ENCODE measurements at places on chromosomes 3 and 15.

DNA sequence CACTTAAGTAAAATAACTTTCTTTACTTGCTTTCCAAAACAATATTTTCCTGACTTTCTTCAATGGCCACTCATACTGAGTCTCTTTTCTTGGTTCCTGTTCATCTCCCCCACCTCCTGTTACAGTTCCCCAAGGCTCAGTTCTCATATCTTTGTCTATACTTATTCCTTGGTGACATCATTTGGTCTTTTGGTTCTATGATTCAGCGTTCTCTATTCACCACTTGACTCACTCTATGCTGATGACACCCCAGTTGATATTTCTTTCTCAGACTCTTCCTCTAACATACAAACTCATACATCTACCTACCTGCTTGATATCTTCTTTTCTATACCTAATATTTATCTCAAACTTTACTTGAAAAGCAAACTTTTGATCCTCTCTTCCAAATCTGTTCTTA lies 85.0 kb upstream of the P3H2 start:
- no peak for DNase-seq

- DNase-seq, result peak; percentile 52
Observed at GRCh38 chr15:31440754-31441311, 114.2 kb downstream of the KLF13 start.

- no peak for DNase-seq
Observed at GRCh38 chr3:170058127-170058526, 20.3 kb downstream of the GPR160 start.

GRCh38 chr3:171283183-171283847 lies 176.9 kb downstream of the TNIK start:
- peak; percentile 25 for DNase-seq

- no peak for DNase-seq
Observed at GRCh38 chr3:181692311-181693145, 19.2 kb upstream of the SOX2 start.

- no peak for DNase-seq
Observed at GRCh38 chr3:4981665-4982494, 2.6 kb downstream of the BHLHE40 start.

GRCh38 chr3:170278627-170279026 lies 56.4 kb downstream of the PRKCI start:
- DNase-seq, result no peak

GRCh38 chr3:171833789-171834460 lies 9.2 kb upstream of the TMEM212 start:
- DNase-seq, result no peak

DNA sequence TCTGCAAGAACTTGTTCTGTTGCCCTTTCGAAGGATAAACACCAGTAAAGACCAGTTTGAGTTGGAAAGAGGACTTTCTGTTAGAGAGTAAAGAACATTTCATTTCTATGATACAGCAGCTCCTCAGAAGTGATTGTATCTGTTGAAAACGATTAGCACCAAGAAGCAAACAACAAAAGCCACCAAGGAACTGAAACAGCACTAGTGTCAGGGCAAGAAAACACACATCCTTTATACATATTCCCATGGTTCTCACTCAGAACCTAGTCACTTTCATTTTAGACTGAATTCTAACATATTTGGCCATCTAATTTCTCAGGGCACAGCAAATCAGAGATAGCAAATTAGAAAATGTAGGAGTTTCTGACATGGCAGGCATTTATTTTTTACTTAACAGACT lies 116.1 kb downstream of the ATP1B3 start:
- no peak for DNase-seq

GRCh38 chr15:68352401-68353062 lies 75.0 kb downstream of the FEM1B start:
- no peak for DNase-seq

DNA sequence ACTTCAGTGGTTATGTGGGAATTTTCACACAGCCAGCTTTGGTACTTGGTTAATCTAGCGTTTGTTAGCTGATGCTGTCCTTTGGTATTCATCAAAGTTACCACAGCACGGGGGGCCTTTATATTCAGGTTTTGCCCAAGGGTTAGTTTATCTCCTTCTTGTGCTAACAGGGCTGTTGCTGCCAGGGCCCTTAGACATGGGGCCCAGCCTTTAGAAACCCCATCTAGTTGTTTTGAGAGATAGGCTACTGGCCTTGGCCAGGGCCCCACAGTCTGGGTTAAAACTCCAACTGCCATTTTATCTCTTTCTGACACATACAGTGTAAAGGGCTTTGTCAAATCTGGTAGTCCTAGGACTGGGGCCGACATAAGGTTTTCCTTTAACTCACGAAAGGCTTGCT lies 7.5 kb upstream of the DNAAF4 start:
- no peak for DNase-seq

DNA sequence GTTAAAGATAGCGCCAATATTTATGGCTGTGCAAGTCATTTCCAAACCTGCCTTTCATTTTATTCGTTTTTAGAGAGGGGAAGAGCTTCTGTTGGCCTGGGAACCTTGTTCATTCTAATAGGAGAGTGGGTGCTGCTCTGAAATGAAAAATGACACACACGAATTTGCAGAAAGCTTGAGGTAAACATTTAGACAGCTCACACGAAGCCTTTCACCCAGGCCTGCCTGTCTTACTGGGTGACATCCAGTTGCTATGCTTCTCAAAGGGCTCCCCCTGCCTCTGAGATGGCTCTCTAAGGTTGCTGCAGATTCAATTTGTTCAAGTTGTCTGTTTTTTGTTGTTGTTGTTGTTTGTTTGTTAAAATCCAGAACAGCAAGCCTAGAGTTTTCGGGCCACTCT lies 18.2 kb downstream of the PEX5L start:
- no peak for DNase-seq

- peak; percentile 54 for DNase-seq
Observed at GRCh38 chr15:97745481-97746071, 214.9 kb upstream of the ARRDC4 start.

DNA sequence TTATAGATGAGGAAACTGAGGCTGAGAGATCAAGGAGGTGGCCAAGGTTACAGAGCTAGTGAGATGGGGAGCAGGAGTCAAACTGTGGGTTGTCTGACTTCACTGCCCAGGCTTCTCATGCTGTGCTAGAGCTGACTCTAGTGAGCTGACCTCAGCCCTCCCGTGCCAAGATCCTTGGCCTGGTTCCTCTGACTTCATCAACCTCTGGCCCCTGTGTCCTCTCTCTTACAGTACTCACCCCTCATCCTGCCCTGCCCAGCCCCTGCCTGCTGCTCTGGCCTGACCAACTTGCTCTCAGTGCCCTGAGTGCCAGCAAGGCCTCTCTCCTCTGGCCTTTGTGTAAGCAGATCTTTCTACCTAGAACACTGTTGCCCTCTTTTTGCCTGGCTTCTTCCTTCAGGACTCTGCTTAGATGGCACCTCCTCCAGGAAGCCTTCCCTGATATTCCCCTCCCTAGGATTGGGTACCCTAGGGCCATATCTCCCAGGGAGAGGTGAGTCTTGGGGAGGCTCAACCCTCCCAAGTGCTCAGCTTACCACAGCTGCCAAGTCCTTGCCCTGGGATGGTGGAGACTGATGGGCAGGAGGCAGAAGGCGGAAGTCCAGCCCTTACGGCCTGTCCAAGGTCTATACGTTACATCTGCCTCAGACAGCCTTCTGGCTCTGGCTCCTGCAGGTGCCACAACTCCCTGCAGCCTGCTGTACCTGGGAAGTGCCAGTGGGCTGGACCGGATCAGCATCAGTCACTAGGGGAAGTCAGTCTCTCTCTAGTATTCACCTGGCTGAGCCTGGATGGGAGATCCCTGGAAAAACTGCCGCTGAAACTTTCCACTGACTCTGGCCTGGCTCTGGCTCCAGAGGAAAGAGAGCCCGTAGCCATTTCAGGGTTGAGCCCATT lies 36.3 kb upstream of the FAM107A start:
- DNase-seq, result no peak

DNA sequence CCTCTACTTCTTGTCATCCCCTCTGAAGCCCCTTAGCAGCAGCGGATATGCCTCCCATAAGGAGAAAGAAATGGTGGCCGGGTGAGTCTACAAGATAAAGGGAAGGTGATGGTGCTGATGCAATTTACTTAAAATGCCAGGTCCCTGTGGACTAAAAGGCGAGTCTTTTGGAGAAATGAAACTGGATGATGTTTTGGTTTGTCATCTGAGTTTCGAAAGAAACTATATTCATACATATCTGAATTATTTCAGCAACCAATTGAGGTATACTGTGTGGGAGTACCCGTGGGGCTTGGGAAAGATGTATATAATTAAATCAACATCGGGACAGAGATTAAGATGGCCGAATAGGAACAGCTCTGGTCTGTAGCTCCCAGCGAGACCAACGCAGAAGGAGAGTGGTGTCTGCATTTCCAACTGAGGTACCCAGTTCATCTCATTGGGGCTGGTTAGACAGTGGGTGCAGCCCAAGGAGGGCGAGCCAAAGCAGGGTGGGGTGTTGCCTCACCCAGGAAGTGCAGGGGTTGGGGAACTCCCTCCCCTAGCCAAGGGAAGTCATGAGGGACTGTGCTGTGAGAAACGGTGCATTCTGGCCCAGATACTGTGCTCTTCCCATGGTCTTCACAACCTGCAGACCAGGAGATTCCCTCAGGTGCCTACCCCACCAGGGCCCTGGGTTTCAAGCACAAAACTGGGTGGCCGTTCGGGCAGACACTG lies 210.6 kb upstream of the CHRM5 start:
- DNase-seq, result no peak

DNA sequence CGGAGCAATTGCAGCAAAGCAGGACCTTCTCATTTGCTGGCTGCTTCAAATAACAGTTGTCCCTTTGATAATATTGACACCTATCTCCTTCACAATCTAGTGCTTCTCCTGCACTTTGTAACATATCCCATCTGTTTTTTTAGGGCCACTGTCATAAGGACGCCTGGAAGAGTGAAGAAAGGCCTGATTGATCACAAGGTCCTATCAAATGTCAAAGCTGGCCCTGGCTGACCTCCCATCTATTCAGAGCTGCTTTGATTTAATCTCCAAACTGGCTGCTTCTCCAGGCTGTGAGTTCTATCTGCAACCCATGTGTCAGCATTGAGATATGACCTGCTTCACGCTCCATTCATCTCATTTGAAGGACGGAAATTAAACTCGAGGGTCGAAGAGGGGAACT lies 601.2 kb upstream of the KCNMB2 start:
- no peak for DNase-seq

- no peak for DNase-seq
Observed at GRCh38 chr3:133887803-133888703, 7.6 kb downstream of the RAB6B start.

DNA sequence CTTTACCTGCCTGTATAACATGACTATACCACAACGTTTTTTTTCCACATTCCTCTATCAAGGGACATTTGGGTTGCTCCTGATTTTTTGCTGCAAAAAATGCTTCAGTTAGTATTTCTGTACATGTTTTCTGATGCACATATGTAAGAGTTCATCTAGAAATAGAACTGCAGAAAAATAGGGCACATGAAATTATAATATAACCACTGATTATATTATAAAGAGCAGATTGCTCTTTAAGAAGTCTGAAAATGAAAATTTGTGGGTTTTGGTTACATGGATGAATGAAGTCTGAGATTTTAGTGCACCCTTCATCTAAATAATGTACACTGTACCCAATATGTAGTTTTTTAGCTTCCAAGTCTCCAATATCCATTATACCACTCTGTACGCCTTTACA lies 130.1 kb upstream of the PTX3 start:
- no peak for DNase-seq

DNA sequence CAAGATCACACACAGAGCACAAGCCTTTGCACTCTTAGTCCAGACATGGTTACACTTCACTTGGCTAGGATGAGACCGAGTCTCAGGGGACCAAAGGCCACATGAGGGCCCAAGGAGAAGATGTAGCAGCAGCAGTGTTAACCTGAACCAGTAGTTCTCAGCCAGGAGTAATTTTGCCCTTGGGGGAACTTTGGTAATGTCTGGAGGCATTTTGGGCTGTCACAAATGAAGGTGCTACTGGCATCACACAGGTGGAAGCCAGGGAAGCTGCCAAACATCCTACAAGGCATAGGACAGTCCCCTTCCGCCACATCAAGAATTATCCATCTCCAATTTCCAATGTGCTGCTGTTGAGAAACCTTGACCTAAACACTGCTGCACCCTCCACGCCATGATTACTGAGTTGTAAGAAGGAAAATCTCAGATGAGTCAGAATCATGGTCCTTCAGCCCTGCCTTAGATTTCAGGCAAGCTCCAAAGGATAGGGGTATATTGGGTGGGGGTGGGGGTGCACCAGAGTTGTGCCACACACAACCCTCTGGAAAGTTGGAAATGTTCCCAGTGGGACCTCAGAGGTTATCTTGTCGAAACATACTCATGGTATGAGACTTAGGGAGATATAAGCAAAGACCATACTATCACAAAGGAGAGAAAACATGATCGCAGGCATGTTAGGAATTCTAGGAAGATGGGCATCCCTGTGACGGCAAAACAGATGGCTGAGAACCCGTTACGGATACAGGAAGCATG lies 36.2 kb downstream of the SEMA5B start:
- DNase-seq, result no peak

- DNase-seq, result no peak
Observed at GRCh38 chr3:122886946-122887345, 92.1 kb downstream of the SLC49A4 start.

- DNase-seq, result no peak
Observed at GRCh38 chr3:188687389-188687788, 484.4 kb upstream of the TPRG1 start.

GRCh38 chr3:161051856-161052255 lies 53.3 kb downstream of the B3GALNT1 start:
- DNase-seq, result no peak

DNA sequence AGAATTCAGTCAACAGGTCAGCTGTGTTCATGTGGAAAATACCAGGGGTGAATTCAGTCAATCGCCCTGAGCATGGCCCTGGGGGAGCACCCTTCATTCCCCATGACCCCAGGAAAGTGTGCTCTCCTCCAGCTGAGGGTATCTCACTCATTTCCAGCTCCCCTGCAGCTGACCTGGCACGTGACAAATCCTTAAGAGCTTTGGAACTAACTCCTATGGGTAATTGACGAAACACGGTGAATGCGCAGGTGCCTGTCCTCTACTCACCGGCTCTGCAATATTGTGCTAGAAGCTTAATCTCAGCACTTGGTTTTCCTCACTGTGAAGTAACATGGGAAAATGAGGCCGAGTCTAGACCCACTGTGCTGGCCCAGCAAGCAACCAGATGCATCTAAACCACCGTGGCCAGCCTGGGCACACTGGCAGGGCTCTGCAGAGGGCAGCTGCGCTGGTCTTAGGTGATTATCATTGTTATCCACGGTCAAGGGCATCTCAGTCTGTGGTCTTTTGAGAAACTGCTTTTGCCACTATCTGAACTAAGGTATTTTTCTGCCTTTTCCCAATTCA lies 63.1 kb downstream of the SPSB4 start:
- no peak for DNase-seq
